Fibroblast of the aortic adventitia (primary cell): ENCODE measurements at places on chromosomes 3 and 15. TPM values are rescaled to one million over a fixed set of nuclear protein-coding genes. Genes with fewer than 3 reads are reported as not detected.

- no peak for DNase-seq
These were observed 24.8 kb upstream of the PPIB start for GRCh38 chr15:64187396-64188191.

DNA sequence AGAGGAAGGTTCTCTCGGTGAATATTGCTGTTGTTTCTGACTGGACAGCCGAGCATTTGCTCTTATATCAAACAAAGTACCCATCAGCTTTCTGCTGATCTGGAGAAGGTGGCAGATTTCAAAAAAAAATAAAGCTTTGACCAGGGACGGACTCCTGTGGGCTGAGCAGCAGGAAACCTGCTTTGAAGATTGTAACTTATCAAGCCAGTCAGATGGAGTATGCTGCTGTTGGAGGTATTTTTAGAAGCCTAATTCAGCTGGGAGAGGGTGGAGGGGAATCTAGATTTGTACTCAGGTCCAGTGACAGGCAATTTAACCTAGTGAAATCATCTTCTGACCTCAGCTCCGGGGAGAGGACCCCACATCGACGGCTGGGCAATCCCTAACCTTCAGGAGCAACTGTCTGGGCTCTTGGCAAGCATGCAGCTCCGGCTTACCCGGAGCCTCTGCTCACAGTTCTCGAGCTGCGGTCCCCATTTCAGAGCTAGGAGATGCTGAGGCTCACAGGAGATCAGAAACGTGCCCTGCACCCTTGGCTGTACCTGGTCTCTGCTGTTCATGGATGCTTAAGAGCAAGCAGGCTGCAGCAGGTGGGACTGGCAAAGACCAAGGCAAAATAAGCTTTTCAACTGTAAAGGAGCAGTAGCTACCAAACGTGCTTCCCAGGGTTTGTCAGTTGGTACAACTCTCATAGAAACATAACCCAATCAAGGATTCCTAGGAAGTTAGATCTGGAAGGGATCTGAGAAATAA lies 89.3 kb upstream of the ST8SIA2 start:
- DNase-seq, result no peak

Gene NLGN1
- 6.1 and 16.1 TPM in 2 replicates for total RNA-seq

GRCh38 chr15:57559875-57560274 lies 31.8 kb upstream of the MYZAP start:
- DNase-seq, result peak; percentile 40

GRCh38 chr3:150106740-150107428 lies 136.2 kb upstream of the PFN2 start:
- DNase-seq, result peak; percentile 95

Gene TM4SF4
- total RNA-seq, result 0.45 TPM in 1 of 2 replicates, not detected in the other

GRCh38 chr3:36058404-36059030 lies 321.8 kb upstream of the STAC start:
- no peak for DNase-seq

Gene ZNF620
- total RNA-seq, result 0.65 and 0.99 TPM in 2 replicates

Gene CMC1
- total RNA-seq, result 2.5 and 8.5 TPM in 2 replicates

DNA sequence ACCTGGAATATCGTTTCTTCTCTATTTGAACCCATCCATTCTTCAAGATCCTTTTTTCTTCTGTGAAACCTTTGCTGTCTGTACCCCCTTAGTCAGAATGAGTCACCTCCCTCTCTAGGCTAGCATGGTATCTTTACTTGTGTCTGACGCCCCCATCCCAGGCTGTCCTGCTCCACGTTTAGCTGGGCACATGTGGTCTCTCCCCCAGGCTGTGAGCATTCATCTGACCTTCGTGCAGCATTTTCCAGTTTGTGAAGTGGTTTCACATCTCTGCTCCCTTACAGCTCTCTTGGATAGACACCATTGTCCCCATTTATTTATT lies 14.3 kb upstream of the TLE3 start:
- DNase-seq, result no peak

Gene CLK3
- 41.5 and 52.6 TPM in 2 replicates for total RNA-seq

Gene RAB11A
- total RNA-seq, result 84.5 and 218 TPM in 2 replicates

DNA sequence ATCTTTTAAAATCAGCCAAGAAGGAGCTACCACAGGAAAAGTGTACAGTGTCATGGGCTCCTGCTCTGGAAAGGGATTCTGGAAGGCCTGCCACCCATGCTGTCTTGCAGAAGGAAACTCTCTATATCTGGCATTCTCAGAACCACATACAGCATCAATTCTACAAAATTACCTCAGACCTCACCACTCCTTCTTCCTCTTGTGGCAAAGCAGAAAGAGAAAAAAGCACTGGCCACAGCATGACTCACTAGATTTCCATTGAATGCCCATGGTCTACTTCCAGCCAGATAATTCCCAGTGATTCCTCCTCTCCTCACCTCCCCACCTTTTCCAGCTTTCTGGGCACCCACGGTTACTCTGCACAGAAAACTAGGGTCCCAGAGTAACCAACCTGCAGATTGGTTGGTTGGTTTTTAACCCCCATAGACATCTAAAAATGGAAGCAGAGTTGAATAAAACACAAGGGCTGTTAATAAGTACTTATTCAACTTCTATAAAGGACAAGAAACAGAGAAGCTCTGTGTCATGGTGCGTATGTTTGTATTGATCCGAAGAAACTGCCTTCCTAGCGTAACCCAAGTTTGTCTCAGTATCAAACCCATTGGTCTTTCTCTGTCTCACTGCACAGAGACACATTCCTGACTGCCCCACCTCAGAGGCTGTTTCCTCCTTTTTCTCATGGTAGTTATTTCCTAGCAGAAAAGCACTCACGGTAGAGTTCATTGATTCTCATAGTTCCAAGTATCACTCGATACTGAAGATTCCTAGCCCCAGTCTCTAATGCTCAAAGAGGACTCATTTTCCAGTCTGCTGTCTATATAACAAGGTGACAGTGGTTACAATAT lies 67.7 kb downstream of the LDHAL6B start:
- peak; percentile 66 for DNase-seq

DNA sequence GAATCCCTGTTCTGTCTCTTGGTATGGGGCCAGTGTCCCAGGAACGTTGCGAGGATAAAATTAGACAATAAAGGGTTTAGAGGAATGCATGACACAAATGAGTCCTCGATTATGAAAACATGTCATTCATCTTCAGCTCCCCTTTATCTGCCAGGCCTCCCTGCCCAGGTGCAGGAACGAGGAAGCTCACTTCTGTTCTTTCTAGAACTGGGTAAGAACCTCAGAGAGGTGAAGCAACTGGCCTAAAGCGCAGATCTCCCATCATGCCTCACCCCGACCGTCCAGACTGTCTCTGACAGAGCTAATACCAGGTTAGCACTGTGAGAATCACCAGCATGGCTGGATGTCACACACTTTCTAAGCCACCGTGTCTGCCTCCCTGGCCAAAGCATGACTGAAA lies 1.5 kb upstream of the ITIH1 start:
- DNase-seq, result no peak

Gene CCR3
- not detected in 2 replicates for total RNA-seq

Gene TRPC1
- 26.1 and 26.7 TPM in 2 replicates for total RNA-seq

GRCh38 chr15:50519740-50520425 lies 26.6 kb downstream of the USP50 start:
- peak; percentile 47 for DNase-seq

Gene SLC6A11
- not detected in 2 replicates for total RNA-seq

GRCh38 chr3:123008840-123009239 lies 18.7 kb downstream of the SEMA5B start:
- DNase-seq, result no peak

DNA sequence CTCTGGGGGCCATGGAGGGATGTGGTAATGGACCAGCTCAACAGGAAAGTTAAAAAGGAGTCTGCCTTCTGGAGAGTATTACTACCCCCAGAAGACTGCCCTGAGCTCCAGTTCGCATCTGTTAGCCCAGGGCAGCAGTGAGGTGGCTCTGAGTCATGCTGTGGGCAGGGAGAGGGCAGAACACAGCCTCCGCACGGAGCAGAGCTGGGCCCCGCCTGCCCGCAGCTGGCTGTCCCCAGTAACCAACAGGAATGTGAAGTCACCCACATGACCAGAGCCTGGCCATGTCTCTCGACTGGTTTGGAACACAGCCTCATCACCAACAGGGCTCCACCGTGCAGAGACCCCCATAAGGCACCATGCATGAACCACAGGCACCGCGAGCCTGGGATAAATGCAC lies 62.1 kb downstream of the CYFIP1 start:
- DNase-seq, result no peak

Gene SNTN
- not detected in 2 replicates for total RNA-seq

DNA sequence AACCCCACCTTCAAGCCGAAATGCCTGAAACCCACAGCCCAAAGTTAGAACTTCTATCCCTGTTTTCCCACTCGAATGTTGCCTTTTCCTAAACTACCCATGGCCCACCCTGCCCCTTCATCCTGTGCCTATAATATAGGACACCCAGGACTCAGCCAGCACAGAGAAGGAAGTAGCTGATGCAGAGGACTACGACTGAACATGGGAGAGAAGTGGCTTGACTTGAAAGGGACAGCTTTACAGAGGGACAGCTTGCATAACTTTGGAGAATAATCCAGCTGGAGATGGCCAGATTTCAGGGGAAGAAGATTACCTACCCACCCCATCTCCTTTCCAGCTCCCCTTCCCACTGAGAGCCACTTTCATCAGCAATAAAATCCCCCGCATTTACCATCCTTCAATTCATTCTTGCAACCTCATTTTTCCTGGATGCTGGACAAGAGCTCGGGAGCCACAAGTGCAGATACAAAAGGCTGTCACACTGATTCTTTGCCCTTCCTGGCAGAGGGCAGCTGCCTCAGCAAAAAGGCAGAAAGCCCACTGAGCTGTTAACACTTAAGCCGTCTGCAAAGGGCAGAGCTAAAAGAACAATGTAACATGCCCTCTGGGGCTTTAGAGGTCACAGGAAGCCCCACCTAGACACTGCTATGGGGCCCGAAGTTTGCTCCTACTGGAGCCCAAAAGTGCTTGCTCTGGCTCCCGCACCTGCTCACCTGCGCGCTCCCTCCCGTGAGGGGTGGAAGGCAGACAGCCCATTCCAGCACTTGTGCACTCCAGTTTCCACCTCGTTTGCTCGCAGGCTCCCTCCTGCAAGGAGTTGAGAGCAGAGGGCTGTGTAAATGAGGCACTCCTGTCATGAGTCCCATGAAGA lies 224.0 kb downstream of the TBC1D5 start:
- DNase-seq, result no peak

DNA sequence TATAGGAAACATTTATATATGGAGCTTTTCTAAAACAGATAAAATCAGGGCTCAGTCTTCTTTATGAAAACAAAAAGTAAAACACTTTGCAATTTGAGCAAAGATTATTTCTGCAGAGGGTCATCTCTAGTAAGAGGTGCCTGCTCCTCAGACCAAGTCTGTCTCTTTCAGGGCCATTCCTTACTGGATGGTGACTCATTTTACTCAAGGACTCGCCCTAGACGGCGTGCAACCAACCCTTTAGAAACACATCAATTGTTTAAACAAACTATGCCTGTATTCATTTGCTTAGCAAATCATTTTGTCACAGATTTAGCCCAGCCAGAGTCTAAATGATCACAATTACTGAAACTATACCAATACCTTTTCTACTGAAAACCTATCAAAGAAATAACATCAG lies 242.8 kb upstream of the ICE2 start:
- DNase-seq, result peak; percentile 17

Gene OR5H6
- total RNA-seq, result not detected in 2 replicates

DNA sequence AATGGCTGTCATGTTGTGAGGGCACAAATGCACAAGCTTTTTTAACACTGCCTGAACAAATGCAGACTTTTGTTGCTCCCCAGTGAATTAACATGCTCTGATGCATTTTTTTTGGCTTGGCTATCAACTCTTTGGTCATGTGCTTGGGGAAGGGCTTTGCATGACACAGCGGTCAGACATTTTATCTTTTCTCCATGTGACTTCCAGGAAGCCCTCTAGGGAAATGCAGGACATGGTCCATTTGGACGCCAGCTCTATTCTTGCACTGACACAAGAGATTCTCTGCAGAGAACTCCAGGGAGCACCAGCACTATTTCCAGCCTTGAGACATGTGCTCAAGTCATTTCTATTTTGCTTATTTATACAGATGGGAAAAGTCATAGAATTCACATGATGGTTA lies 46.2 kb downstream of the NEK11 start:
- DNase-seq, result peak; percentile 95

- DNase-seq, result no peak
These were observed 14.1 kb upstream of the PGPEP1L start for GRCh38 chr15:99021694-99022093.

- no peak for DNase-seq
These were observed 329.4 kb upstream of the RORA start for GRCh38 chr15:61558172-61559136.

DNA sequence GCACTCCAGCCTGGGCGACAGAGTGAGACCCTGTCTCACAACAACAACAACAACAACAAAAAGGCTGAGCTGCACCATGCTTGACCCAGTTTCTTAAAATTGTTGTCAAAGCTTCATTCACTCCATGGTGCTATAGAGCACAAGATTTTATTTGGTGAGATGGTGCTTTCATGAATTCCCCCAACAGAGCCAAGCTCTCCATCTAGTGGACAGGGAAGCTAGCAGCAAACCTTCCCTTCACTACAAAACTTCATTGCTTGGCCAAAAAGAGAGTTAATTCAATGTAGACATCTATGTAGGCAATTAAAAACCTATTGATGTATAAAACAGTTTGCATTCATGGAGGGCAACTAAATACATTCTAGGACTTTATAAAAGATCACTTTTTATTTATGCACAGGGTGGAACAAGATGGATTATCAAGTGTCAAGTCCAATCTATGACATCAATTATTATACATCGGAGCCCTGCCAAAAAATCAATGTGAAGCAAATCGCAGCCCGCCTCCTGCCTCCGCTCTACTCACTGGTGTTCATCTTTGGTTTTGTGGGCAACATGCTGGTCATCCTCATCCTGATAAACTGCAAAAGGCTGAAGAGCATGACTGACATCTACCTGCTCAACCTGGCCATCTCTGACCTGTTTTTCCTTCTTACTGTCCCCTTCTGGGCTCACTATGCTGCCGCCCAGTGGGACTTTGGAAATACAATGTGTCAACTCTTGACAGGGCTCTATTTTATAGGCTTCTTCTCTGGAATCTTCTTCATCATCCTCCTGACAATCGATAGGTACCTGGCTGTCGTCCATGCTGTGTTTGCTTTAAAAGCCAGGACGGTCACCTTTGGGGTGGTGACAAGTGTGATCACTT lies 2.0 kb downstream of the CCR5 start:
- DNase-seq, result peak; percentile 48

GRCh38 chr3:160401291-160402095 lies 2.0 kb downstream of the SMC4 start:
- peak; percentile 83 for DNase-seq

- DNase-seq, result no peak
These were observed 58.4 kb downstream of the RPLP1 start for GRCh38 chr15:69511015-69511414.

- no peak for DNase-seq
These were observed 83.3 kb upstream of the SLITRK3 start for GRCh38 chr3:165279471-165279870.

- no peak for DNase-seq
These were observed 472.2 kb downstream of the GRM7 start for GRCh38 chr3:7333125-7333524.

- DNase-seq, result no peak
These were observed 371.4 kb downstream of the SV2B start for GRCh38 chr15:91471468-91471867.
